ENCODE measurements at places on chromosomes 2 and 18.

DNA sequence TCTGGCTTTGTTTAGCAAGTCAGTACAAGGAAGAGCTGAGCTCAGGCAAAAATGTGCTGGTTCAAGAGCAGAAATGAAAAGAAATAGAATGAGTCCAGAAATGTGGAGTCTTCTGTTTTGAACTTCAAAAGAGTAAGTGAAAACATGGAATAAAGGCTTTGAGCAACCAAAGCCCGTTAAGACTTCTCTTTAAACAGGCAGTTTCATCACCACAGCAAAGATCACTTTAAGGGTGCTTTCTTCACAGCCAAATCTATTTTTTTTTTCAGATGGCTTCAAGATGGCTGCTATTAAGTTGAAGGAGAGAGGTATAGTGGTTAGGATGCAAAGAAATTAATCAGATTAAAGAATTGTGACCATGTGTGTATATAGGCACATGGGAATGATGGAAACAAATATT lies 2.0 kb upstream of the CHRNA1 start:
- DNase-seq, result no peak

DNA sequence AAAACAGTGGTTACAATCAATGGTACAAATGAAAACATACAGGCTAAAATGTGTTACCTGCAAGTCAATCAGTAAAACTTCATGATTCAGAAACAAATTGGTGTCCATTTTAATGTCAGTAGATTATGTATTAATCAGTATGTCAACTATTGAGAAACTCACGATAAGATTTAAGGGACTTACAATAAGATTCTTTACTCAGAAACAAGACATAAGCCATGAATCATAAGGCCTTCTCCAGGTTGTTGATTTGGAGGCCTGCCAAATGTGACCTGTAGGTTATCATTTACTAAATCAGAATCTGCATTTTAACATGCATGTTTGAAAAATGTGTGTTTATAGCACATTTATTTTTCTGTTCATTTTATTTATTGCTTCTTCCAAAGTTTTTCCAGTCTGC lies 623.1 kb downstream of the CCDC85A start:
- DNase-seq, result no peak

DNA sequence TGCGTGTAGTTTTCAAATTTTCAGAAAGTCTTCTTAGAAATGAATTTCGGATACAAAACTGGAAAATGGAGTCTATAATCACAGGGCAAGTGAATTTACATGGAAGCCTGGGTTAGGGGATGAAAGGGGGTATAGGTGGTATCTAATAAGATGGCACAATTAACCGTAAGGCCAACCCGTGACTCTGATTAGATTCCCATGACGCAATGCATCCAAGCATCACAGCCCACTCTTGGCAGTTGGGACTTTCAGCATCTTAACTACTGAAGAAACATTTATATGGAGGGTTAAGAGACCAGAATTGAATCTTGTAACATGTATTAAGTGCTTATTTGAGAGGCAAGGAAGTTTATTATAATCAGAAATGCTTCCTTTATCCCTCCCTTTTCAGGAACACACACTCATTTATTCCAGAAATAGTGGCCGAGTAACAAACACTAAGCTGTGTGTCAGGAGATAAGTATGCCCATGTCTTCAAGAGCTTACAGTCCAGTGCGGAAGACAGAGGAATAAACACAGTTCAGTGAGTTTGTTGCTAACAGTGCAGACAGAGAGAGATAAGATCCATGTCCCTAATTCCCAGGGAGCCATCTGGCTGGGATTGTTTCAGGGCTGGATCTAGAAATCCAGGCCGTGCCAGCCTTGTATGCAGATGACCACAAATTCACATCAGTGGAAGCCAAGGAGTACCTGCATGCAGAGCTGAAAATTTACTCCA lies 151.2 kb downstream of the ANTXR1 start:
- DNase-seq, result no peak

DNA sequence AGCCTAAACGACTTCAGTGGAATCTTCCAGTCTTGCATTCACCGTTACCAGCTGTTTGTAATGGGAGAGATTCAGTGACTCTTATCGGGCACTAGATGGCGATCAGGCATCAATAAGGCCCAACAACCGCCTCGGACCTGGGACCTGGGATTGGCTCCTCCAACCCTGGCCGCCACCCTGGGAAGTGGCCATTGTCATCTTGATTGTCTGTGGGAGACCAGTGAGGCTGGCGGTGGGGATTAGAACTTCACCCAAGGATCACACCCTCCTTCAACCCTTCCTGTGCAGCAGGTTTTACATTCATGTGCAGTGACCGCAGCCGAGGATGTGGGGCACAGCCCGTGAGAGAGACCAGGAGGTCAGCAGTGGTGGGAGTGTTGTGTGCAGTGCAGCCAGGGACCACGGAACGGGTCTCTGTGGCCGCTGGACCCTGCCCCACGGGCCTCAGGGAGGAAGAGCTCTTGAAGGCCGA lies 85.3 kb downstream of the SPP2 start:
- DNase-seq, result no peak

- DNase-seq, result no peak
Observed at GRCh38 chr2:14634489-14635390, 2.2 kb downstream of the LRATD1 start.

- no peak for DNase-seq
Observed at GRCh38 chr2:211035548-211036185, 479.3 kb downstream of the CPS1 start.

- DNase-seq, result no peak
Observed at GRCh38 chr18:34795070-34795732, 85.1 kb downstream of the DTNA start.
